ENCODE measurements at places on chromosomes 2 and 18.

GRCh38 chr18:2570772-2571199 lies 519 bp downstream of the METTL4 start:
- DNase-seq: peak; percentile 67

- DNase-seq: no peak
Measured at GRCh38 chr2:235492850-235493344, 946 bp upstream of the AGAP1 start.

DNA sequence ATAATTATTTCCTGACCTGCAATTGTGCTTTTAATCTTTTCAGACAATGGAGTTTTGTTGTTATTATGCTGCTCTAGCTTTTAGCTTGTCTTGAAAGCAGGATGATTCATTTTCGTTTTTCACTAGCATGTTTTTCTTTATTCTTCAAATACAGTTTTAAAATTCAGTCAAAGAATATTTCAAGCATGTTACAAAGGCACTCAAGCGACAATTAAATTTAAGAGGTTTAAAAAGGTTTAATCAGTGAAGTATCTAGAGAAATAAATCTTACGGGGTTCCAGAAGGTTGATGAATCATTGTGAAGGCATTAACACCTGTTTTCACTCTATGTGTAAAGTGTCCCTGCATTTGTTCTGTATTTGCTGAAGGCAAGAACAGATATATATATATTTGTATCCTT lies 390.7 kb upstream of the TMEFF2 start:
- DNase-seq: peak; percentile 21

- no peak for DNase-seq
Measured at GRCh38 chr2:223894968-223895367, 50.2 kb downstream of the WDFY1 start.

DNA sequence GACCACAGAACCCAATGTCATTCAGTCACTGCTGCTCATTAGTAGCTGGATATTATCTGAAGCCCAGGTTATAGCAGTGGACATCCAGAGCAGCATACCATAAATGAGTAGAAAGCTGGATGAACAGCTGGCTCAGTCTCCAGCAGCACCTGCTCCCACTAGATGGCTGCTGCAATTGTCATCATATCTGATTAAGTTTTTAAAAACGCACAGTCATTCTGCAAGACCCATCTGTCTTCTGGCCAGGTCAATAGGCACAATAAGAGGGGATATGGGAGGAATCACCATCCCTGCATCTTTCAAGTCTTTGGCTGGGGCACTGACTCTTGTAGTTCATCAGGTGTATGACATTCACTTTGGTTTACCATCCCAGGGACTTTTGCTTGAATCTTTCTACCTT lies 55.1 kb upstream of the XDH start:
- no peak for DNase-seq

GRCh38 chr2:84972207-84972783 lies 1.3 kb downstream of the KCMF1 start:
- DNase-seq: no peak

GRCh38 chr2:176473177-176473576 lies 203.9 kb downstream of the MTX2 start:
- peak; percentile 66 for DNase-seq

DNA sequence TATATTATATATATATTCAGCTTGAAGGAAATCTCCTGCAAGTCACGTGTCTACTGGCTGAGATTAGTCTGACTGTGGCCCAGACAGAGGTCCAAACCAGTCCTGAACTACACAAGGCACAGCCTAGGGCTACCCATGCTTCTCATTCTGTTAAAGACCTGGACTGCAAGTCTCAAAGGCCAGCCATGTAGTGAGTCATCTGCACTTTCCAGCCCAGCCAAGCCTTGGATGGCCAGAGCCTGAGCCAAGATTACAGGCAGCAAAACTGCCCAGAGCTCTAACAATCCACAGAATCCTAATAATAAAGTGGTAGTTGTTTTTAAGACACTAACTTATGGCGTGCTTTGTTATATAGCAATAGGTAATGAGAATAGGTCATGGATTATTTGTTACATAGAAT lies 259.6 kb downstream of the SS18 start:
- DNase-seq: no peak

GRCh38 chr2:149346272-149346671 lies 15.9 kb downstream of the LYPD6 start:
- no peak for DNase-seq

DNA sequence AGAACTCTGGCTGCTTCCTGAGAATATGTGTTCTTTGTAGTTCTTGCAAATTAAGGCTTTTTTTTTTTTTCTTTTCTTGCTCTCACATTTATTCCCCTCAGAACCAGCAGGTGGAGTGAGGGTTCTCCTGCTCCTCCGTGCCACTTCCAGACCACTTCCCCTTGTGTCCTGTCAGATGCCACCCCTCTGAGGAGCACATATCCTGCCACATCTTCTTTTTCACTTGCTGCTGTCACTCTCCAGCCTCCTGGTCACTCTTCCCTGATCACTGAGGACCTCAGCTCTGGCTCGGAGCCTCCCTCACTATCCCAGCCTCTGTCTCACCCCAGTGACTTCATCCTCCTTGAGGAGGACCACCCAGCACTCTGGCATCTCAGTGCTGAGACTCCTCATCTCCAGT lies 100.5 kb downstream of the TACR1 start:
- no peak for DNase-seq

DNA sequence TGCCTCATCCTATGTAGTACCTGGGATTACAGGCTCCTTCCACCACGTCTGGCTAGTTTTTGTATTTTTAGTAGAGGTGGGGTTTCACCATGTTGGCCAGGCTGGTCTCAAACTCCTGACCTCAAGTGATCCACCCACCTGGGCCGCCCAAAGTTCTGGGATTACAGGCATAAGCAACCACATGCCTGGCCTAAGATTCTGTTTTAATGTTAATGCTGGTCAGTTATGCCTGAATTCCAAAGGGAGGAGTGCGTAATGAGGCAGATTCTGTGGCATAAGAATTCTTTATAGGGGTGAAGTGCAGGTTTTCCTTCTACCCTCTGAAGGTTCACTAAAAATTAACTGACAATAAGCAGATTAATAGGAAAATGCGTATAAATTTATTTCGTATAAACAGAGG lies 1343.8 kb upstream of the LRRTM1 start:
- no peak for DNase-seq

- DNase-seq: no peak
Measured at GRCh38 chr2:69010437-69011194, 2.4 kb upstream of the ANTXR1 start.

GRCh38 chr18:23618862-23619387 lies 32.6 kb upstream of the NPC1 start:
- no peak for DNase-seq

GRCh38 chr2:86695053-86695691 lies 24.9 kb upstream of the RMND5A start:
- DNase-seq: no peak

- DNase-seq: no peak
Measured at GRCh38 chr18:65227970-65228369, 522.8 kb upstream of the CDH7 start.

GRCh38 chr2:110104025-110104771 lies 11.4 kb downstream of the MALL start:
- DNase-seq: no peak

DNA sequence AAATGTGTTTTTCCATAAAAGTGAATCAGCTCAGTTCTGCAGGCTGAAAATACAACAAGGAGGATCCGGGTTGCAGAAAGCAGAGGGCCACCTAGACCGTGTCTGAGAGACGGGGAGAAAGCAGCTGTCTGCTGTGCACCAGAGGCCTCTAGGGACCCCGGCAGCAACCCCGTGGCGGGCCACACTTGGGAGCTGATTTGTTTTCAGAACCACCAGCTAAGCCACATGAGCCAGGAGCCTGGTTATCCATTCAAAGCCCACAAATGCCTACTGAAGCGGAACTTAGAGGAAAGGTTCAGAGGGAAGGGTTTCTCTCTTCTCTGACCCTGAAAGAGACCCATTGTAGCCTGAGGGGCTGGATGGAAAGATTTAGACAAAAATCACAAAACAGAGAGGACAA lies 28.4 kb upstream of the ID2 start:
- peak; percentile 55 for DNase-seq

- DNase-seq: no peak
Measured at GRCh38 chr2:100193291-100193710, 50.9 kb upstream of the AFF3 start.

GRCh38 chr2:199356412-199356811 lies 101.3 kb downstream of the SATB2 start:
- DNase-seq: no peak

- DNase-seq: peak; percentile 38
Measured at GRCh38 chr2:121297217-121297830, 12.3 kb upstream of the TFCP2L1 start.

DNA sequence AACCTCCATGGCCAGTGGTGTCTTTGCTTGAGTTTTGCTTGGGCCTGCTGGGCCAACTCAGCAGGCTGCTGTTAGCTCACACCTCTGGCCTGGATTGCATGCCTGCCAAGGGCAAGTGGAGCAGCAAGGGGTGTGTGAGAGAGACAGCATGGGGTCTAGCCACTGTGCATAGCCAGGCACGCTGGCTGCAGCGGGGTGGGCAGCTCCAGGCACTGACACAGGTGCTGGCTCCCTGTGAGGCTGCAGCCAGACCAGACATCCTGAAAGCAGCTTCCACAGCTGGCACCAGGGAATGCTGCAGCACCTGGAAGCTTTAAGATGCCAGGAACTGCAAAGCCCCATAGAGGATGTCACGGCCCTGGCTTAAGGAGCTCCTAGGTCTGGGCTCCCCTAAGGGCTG lies 376.4 kb upstream of the VWC2L start:
- no peak for DNase-seq

GRCh38 chr2:66704786-66705185 lies 269.9 kb downstream of the MEIS1 start:
- DNase-seq: no peak

DNA sequence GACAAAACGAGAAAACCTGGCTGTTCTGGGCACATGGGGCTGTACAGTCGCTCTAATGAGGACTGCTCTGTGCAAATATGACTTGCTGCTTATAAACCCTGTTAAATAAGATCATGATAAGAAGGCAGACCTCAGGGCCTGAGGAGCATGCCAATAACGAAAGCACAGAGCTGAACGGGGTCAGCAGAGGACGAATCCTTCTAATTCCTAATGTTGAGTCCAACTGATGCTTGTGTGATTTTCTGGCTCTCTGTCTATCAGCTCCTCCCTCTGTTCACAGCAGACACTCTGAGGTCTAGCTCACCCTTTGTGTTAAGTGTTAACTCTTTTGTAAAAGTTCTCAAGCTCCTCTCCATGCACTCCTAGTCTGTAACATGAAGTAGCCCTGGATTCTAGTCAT lies 167.2 kb upstream of the REV1 start:
- DNase-seq: no peak

- DNase-seq: no peak
Measured at GRCh38 chr2:11683966-11684365, 14.0 kb upstream of the NTSR2 start.

Measured in NCI-H1436 (cell line).